ENCODE measurements at places on chromosomes 12 and 14.
A peak's percentile ranks its signal among the peaks of the same experiment; 100 is the strongest.

DNA sequence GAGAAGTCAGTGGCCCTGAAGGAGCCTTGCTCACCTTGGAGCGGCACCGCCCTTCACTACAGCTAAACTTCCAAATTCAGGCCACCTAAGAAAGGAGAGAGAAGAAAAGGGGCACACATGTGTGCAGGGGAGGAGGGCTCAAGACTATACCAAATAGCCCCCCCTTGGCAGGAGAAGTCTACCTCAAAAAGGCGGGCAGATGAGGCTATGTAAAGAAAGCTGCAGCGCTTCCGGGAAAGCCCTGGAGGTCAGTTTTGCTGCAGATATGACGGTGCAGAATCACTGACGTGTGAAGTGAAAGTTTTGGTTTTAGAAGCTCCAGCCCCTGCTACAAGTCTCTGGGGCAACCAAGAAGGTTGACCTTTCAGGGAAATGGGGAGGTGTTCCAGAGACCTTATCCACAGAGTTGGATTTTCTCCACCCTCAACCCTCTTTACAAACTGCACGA is 48.2 kb upstream of the PNMA1 start:
- no peak for DNase-seq

GRCh38 chr12:49792181-49792970 is 35.8 kb downstream of the NCKAP5L start:
- DNase-seq, result no peak

- no peak for DNase-seq
Observed at GRCh38 chr12:92270521-92270920, 124.9 kb upstream of the BTG1 start.

DNA sequence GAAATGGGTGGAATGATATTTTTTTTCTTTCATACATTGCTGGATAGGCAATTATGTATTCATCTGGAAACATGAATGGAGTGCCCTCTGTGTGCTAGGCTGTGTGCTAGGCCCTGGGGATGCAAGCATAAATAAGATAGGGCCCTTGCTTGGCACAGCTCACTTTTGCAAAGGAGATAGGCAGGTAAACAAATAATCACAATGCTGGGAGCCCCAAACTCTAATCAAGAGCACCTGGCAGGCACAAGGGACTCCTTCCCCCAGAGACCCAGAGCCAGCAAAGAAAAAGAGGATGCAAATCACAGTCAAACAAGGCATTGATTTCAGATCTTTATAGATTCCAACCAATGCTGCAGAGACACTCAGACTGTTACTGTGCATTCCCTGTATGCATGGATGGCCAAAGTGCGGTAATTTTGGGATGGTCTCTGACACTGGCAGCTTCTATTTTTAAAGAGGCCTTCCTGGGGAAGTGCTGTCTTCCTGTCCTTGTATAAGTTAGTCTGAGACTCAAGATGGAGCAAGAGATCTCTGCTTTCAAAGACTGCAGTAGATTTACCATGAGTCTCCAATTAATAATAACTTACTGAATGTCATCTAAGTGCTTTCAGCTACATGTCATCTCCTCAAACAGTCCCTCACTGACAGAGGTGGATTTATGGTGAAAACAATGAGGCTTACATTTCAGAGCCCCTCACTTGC is 45.1 kb upstream of the CPM start:
- no peak for DNase-seq

GRCh38 chr12:124168016-124168786 is 126.7 kb upstream of the RFLNA start:
- DNase-seq, result no peak

DNA sequence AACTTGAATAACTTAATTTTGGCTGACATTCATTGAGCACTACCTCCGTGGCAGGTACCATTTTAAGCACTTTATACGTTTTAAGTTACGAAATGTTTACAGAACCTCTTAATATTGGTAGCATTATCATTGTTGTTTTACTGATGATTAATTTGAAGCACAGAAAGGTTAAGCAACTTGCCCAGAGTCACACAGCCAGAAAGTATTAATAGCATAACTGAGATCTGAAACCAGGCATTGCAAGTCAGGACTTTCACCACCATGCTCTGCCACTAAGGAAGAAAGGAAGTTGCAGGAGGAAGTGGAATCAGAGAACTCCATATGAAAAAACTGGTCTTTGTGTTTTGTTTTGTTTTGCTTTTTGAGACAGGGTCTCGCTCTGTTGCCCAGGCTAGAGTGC is 28.2 kb upstream of the BCAT1 start:
- no peak for DNase-seq

GRCh38 chr14:94016446-94016976 is 9.6 kb upstream of the OTUB2 start:
- no peak for DNase-seq

- no peak for DNase-seq
Observed at GRCh38 chr12:75856235-75856634, 175.3 kb downstream of the PHLDA1 start.

DNA sequence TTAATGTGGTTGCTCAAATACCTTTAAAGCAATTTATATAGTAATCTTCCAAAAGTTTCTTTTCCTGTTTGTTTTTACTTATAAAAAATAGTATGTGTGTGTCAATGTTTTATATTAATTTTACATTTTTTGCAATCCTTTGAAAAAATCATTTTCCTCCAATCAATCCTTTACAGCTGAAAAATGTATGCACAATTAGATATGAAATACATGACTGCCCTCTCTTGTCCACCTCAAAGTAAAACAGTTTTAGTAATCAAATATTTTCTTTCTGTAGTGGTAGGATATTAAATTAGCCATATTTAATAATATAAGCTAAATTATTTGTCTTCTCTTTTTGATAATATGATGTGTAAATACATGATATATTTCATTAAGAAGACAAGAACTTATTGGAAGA is 269.9 kb downstream of the ADAMTS20 start:
- DNase-seq, result no peak

DNA sequence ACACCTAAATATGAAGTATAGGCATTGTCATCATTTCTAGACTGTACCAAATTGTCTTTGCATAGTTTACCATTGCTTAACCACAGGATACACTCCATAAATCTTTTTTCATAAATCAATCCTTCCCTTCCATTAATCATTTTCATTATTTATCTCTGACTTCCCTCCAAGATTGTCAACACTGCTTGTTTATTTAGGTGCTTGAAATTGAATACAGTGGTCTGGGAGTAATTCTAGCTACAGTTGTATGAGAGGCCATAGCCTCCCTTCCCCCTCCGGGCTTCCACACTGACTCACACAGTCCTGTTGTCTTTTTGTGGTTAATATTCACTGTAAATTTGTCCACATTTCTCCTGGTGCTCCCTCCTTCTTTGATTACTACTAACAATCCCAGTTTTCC is 114.2 kb upstream of the ARID2 start:
- DNase-seq, result no peak

GRCh38 chr12:40837891-40838429 is 145.7 kb downstream of the CNTN1 start:
- DNase-seq, result no peak

DNA sequence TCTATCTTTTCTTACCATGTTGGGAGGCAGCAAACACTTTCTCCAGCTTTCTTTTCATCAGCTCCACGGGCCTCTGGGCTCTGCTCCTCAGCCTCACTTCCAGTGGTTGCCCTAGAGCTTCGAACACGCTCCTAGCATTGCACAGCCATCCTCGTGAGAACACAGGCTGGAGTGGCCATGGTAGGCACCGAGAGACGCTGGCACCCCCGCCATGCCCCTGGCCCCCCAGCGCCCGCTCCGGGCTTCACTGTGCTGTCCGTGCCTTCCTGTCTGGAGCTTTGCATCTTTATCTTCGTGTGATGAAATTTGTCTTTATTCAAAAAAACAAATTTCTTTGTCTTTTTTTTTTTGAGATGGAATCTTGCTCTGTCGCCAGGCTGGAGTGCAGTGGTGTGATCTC is 352.2 kb downstream of the TMEM121 start:
- DNase-seq, result no peak

DNA sequence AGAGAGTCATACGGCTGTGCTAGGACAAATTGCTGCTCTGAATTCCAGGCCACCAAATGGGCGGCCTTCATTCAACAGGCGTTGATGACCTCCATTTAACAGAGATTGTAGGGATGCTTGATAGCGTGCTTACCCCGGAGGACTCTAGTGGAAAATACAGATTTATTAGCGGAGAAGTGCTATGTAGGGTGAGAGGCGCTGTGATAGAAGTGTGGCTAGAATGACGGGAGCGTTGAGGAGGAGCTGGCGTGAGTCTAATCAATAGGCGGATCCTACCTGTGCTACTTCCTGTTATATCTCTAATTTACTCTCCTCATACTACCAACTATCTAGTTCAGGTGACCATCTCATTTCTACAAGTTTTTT is 668 bp downstream of the MRPS35 start:
- DNase-seq, result no peak

DNA sequence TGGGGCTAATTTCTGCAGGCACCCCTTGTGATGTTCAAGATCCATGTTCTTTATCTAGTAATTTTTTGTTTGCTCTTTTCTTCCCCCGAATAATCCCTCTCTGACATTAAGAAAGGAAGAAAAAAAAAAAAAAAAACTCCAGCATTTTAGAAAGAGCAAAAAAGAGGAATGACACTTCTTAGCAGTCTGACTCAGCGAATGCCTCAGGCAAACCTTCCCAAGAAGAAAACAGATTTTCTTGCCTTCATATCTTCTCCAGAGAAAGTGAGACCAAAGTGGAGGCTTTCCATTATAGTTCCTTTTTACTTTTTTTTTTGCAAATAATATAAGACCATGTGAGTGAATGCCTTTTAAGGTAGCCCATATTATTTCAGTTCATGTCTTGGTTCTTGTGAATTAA is 479.0 kb upstream of the SYT1 start:
- DNase-seq, result no peak

- no peak for DNase-seq
Observed at GRCh38 chr12:19530637-19531023, 91.3 kb downstream of the AEBP2 start.

DNA sequence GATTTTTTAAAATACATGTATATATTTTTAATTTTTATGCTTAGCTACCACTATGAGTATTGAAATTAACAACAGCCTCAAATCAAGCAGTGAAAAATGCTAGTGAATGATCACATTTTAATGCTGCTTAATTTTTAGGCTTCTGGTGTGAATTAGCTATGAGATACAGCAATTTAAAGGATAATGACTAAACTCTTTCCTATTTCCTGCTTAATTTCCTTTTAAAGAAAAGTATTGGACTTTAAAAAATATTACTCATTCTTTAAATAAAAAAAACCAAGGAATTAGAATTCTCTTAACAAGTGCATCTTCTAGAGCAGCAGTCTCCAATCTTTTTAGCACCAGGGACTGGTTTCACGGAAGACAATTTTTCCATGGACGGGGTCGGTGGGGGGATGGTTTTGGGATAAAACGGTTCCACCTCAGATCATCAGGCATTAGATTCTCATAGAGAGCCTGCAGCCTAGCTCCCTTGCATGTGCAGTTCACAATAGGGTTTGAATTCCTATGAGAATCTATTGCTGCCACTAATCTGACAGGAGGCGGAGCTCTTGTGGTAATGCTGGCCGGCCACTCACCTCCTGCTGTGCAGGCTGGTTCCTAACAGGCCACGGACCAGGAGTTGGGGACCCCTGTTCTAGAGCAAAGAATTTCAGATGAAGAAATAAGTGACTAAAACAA is 18.6 kb upstream of the NTN4 start:
- DNase-seq, result no peak

DNA sequence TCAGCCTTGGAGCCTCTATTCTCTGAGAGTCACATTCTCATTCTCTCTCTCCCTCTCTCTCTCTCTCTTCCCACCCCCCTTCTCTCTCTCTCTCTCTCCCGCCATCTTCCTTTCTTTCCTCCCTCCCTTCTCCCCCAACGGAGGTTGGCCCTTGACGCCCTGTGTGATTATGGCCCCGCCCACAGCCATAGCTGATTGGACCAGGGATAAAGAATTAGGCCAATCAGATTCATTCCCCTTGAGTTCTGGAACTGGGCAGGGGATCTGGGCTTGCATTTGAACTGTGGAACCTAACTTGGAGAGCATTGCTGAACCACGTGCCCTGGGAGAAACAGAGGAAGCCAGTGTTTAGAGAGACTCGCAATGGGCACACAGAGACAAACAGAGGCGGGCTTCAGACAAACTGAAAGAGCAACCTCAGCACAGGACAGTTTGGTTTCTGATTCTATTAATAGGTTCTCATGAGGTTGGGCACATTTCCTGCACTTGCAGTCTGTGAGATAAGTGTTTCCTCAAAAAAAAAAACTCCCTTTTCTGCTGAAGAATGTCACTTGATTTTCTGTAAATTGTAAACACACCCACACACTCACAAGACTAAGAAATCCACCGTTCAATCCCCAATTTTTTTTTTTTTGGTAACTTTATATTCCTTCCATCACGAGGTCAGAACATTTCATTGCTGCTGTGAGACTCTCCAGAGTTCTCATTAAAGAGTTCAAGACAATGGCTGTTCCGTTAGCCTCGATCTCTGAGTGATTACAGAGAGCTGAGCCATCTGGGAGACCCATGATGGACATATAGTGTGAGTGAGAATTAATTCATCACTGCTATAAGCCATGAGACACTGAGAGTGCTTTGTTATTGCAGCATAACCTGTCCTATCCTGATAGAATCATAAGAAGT is 3.5 kb upstream of the P2RX7 start:
- DNase-seq, result peak; percentile 42

GRCh38 chr12:47207340-47207717 is 127.6 kb upstream of the AMIGO2 start:
- DNase-seq, result no peak

DNA sequence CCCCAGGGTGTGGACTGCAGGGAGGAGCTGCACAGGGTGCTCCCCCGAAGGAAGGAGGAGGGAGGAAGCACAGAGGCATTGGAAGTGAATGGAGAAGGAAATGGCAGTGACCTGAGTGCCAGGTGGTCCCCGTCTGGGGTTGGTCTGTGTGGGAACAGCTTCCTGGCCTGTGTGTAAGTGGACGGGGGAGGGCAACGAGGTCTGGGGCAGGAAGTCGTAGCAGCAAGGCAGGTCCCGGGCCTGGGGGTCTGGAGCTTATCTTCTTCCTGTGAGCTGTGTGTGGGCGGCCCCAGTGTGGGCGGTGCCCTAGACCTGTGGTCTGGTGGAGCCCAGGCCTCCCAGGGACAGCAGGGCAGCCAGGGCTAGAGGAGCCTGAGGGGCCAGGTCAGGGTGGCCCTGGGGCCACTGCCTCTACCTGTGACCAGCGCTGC is 382.1 kb downstream of the TMEM121 start:
- no peak for DNase-seq

GRCh38 chr14:61174987-61175386 is 106.2 kb downstream of the TMEM30B start:
- DNase-seq, result no peak

DNA sequence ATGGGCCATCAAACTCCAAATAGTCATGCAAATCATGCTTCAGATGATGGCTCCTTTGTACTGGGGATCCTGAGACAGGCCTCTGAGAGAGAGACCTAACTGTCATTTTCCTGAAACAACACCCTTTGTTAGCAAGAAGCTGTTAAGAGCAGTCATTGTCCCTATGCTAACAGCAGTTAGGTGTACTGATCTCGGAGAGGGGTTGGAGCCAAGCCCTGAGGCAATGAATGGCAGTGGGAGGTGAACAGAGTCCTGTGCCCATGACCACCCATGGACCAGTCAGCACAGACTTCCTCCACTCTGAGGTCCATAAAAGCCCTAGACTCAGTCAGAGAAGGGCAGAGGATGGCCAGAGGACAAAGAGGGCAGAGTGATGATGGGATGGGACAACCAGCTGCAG is 747.6 kb upstream of the LRFN5 start:
- no peak for DNase-seq
